ENCODE measurements at places on chromosomes 16 and 17.

DNA sequence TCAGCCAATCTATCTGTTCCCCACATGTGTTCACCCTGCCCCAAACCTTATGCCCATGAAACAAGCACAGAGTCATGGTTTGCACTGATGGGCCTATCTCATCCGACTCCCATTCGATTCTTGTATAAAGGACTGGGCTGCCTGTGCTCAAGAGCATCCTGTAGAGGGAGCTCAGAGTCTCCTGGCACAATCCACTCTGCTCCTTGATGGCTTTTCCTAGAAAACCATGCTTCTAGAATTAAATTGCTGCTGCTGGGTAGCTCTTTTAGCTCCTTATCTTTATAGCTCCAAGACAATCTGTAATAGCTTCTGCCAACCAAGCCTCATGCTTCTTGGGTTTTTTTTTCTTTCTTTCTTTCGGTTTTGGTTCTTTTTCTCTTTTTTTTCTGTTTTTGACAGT lies 9.7 kb downstream of the ZNF19 start:
- peak; percentile 94 for DNase-seq

GRCh38 chr16:4486126-4486893 lies 10.1 kb downstream of the HMOX2 start:
- DNase-seq = no peak

DNA sequence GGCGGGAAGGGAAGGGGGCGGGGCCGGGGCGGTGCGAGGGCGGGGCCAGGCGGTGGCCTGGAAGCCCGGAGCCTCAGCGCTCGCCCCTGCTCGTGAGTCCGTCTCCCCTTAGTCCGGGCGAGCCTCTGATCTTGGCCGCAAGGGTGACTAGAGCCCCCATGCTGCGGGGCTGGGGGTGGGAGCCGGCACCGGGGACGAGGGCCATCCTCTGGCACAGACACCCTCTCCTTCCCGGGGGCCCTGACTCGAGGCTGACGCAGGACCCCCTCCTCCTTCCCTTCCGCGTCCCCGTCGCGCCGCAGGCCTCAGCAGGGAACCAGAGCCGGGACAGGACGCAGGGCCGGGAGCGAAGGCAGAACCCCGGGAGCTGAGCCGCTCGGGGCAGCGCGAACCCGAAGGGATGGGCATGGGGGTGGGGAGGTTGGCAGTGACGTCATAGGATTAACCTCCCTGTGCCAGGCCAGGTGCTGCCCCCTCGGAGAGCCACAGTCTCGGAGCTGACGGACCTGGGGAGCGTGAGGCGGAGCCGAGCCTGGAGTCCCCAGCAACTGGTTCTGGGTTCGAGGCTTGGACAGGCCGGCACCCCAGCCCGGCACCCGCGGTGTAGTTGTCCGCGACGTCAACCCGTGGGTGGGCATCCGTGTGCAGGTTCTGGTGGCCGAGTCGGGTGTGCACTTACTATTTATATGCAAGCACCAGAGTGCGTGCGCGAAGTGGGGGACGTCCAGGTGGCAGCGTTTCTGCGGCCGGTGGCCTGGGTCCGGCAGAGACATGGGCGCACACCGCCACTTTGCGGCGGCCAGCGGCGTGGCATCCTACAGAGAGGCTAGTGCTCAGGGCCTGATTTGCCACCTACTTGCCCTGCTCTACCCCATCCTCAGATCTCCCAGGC lies 503 bp upstream of the PLCD3 start:
- DNase-seq = peak; percentile 78

DNA sequence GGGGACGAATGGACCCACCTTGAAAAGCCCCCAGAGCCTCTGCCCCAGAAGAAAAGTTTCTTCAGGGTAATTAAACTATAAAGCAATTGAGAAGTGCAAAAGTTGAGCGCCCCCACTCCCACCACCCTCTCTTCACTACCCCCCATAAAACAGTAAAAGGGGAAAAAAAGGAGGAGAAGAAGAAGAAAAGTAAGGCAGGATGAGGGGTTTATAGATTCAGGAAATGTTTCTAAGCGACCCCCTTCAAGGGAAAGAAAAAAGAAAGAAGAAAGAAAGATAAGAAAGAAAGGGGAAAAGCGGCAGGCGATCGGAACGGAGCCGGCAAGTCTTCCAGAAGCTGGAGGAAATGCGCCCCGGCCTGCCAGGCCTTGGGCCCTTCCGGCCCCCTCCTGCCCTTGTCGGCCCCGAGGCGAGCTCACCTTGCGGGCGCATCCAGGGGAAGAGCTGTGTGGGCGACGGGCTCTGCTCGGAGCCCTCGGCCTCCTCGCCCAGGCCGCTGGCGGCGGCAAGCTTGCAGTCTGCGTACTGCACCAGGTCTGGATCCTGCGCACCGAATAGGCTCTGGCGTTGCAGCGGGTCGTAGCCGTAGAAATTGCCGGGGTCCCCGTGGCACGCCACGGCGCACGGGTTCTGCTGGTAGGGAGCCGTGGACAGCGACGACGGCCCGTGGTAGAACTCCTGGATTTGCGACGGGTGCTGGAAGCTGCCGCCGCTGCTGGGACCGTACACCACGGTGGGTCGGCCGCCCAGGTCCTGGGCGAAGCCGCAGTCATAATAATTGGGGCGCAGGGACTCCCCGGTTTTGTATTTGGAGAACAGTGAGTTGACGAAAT lies 1.0 kb downstream of the HOXB8 start:
- DNase-seq = no peak

DNA sequence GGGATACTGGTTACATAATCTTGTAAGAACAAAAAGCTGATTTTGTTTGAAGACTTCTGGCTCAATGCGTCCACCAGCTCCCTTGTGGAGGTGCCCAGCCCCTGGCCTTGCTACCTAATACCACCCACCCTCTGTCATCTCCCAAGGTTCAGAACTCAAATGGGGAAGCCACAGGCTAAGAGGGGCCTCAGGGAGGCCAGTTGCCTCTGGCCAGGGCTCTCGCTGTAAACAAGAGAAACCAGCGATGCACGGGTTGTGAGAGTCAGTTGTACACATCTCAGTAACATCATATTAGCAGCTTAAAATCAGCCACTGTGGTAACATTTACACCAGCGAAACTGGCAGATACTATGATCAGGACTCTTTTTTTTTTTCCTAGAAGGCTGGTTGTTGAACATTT lies 6.0 kb downstream of the TEKT5 start:
- DNase-seq = no peak

GRCh38 chr16:17448640-17449638 lies 21.8 kb downstream of the XYLT1 start:
- no peak for DNase-seq

GRCh38 chr17:33639103-33639880 lies 346.2 kb upstream of the ASIC2 start:
- DNase-seq = no peak

GRCh38 chr17:40175928-40176753 lies 1.1 kb upstream of the RAPGEFL1 start:
- no peak for DNase-seq

DNA sequence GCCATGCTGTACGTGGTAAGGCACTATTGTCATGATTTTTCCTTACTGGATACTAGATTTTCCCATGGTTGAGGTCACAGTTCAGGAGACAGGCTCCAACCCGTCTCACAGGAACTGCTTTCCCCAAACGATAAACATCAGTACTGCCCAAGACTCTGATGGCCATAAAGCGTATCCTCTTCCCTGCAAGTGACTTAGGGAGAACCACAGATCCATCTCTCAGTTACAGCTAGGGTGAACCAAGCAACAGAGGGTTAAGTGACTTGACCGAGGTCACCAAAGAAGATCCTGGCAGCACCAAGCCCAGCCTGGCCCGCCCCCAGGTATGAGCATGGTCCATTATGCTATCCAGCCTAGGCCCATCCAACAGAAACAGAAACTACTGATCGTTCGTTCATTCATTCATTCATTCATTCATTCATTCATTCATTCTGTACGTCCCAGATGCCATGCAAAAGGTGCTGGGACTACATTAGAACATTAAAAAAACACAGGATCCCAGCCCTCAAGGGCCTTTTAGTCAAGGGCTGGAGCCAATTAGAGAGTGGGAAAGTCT lies 31.0 kb downstream of the MYH11 start:
- no peak for DNase-seq

DNA sequence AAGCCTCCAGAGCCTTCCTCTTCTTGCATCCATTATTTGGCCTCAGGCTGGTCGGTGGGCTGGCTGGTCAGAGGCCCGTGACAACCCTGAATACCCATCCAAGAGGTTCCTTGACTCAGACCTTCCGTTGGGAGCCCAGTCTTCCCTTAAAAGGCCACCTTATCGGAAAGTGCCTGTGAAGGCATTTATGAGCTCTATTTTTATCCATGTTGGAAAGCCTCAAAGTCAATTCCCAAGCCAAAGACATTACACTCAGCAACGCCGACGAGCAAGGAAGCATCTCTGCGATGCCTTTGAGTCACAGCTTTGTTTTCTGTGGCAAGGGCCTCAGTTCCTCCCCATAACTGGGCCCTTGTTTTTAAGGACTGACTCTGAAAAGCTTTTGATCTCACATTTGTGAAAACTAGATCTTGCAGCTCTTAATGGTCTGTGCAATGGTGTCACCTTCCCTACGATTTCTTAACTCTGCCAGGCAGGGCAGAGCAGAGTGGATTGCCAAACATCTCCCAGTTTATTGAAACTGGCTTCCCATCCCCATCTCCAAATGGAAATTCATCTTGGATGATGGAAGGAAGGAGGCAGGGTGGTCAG lies 13.3 kb upstream of the SPOP start:
- no peak for DNase-seq

DNA sequence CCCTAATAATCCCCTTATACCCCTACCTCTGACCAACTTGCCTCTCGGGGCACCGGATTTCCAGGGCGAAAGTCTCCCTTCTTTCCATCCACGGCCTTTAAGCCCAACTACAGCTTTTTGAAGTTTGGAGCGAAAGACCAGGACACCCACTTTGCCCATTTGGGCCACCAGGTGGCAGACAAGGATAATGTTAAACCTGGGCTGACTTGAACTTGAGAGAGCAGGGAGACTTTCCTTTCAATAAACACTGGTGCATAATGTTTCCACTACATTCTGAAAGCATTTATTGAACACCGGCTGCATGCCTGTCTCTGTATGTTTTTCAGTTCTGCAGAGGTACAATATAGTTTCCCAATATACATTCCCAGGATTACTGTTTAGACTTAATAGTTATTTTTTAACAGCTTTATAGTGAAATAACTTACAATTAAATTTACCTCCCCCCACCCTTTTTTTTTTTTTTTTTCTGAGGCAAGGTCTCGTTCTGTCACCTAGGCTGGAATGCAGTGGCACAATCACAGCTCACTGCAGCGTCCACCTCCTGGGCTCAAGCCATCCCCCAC lies 6.9 kb upstream of the CES3 start:
- peak; percentile 72 for DNase-seq

DNA sequence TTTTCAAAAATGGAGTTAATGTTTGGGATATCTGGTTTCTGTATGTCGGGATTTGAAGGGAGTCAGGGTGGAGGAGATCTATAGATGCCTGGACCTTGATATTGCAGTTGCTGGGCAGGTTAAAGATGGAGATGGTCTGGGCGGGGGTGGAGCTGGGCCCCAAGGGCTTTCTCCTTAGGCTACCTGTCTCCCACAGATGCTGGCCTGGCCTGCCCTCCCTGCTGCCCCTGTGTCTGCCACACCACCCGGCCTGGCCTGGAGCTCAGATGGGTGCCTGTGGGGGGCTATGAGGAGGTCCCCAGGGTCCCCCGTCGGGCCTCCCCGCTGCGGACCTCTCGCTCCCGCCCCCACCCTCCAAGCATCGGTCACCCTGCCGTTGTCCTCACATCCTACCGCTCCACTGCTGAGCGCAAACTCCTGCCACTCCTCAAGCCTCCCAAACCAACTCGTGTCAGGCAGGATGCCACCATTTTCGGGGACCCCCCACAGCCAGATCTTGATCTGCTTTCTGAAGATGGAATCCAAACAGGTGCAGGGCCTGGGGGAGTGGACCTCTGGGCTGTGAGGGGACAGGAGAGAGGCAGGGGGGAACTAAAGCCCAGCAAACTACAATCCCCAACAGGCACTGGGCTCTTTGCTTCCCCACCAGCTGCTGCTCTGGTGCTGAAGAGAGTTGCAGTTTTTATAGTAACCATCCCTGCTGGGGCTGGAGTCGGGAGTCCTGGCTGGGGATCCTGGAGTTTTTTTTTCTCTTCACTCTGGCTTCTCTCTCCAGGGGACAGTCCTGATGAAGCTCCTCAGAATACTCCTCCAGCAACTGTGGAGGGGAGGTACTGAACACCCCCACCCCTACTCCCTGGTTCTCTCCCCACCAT lies 2.9 kb downstream of the ARHGEF15 start:
- DNase-seq = no peak

DNA sequence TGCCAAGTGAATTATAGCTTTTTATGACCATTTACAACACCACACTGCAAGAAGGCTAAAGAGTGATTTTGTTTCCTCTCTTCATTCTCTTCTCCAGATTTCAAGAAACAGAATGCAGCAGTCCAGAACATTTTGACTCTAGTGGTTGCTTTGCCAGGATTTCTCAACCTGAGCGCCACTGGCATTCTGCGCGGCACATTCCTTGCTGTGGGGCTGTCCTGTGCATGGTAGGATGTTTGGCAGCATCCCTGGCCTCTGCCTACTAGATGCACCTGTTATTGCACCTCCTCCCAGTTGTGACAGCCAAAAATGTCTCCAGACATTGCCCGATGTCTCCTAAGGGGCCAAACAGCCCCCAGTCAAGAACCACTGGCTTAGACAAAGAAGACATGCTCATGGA lies 25.7 kb upstream of the SLC39A11 start:
- no peak for DNase-seq

GRCh38 chr17:77602062-77602746 lies 356.3 kb upstream of the TNRC6C start:
- no peak for DNase-seq

- DNase-seq = no peak
Measured at GRCh38 chr17:78163881-78164747, 4.3 kb upstream of the SYNGR2 start.

GRCh38 chr16:89157778-89158177 lies 13.8 kb upstream of the CDH15 start:
- no peak for DNase-seq

- DNase-seq = no peak
Measured at GRCh38 chr16:84024854-84025253, 17.7 kb downstream of the SLC38A8 start.

DNA sequence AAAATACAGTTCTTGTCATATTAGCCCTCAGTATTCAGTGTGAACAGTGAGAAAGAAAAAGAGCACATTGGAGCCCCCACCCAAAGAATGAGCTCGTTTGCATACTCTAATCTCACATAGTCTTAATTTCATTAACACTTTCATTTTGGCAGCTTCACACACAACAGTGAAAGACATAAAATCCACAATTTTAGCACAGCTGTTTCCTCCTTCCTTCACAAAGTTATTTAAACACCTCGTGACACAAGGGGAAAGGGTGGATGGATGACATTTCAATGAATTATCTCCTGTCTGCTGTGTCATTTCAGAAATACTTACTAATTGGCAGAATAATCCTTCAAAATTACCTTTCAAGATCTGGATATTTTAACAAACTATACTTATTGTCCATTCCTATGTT lies 299.3 kb downstream of the KCNJ2 start:
- DNase-seq = no peak

GRCh38 chr17:42678951-42679491 lies 2.2 kb upstream of the PLEKHH3 start:
- DNase-seq = peak; percentile 49
